ENCODE measurements at places on chromosomes 6 and 20. TPM values are rescaled to one million over a fixed set of nuclear protein-coding genes. Genes with fewer than 3 reads are reported as not detected.

TRDN gene
- 138 TPM for total RNA-seq

DNAAF9 gene
- 9.6 TPM for total RNA-seq

FAM162B gene
- total RNA-seq, result 1.8 TPM

GRCh38 chr6:43831191-43831590 lies 61.2 kb downstream of the VEGFA start:
- H3K4me3 ChIP-seq, result no peak overlapping the region
- H3K36me3 ChIP-seq, result no peaks in the 10 kb centered on the region
- DNase-seq, result no peak
- H3K4me1 ChIP-seq, result peaks cover 30% of the 10 kb centered on the region
- H3K27me3 ChIP-seq, result no peaks in the 10 kb centered on the region

GRCh38 chr6:32188381-32189068 lies 1.5 kb downstream of the PBX2 start:
- no peaks in the 10 kb centered on the region for H3K27me3 ChIP-seq
- H3K4me1 ChIP-seq, result peaks cover 8% of the 10 kb centered on the region
- peak overlapping the region; percentile 88 for H3K4me3 ChIP-seq
- H3K27ac ChIP-seq, result peak overlapping the region; percentile 36

DNA sequence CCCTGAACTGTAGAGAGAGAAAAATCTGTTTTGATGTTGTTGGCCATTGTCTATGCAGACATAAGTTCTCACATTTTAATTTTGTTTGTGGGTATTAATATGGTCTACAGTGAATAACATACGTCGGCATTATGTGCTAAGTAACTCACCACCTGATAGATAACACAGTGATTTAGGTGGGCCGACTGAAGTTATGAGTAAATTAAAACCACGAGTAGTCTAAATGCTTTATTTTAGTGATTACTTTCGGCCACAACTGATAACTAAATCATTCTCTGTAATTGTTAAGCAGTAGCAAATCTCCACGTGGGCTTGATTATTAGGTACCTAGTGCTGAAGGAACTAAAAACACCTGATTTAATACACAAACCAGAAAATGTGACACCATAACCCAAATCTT lies 1.1 kb downstream of the DOP1A start:
- peak overlapping the region; percentile 44 for H3K27ac ChIP-seq
- H3K36me3 ChIP-seq, result no peaks in the 10 kb centered on the region
- peak overlapping the region; percentile 86 for H3K4me3 ChIP-seq

DNA sequence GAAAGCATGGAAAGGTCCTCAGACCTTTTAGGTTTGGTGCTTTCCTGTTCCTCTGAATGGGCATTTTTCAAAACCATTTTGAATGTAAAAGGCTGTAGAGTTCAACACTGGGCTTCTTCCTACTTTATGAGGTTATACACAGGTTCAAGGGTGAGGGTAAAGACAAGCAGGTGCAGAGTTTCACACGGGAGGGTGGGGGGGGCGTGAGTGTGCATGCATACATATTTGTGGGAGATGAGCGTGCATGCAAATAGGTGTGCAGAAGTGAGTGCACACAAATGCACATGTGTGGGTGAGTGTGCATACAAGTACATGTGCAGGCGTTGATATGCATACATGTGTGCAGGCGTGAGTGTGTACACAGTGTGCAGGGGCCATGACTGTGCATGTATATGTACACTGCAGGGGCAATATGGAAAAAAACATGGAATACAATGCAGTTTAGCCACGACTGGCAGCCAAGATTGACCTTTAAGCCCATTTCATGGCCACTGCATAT lies 183.1 kb downstream of the GMPR start:
- no peaks in the 10 kb centered on the region for H3K36me3 ChIP-seq
- peaks cover 2% of the 10 kb centered on the region for H3K4me1 ChIP-seq
- H3K27ac ChIP-seq, result peak overlapping the region; percentile 4
- no peaks in the 10 kb centered on the region for H3K27me3 ChIP-seq
- no peak for DNase-seq
- no peak overlapping the region for H3K4me3 ChIP-seq

GRCh38 chr6:42084889-42085288 lies 34.6 kb downstream of the TAF8 start:
- no peaks in the 10 kb centered on the region for H3K4me1 ChIP-seq
- no peak overlapping the region for H3K27ac ChIP-seq
- no peaks in the 10 kb centered on the region for H3K36me3 ChIP-seq

- H3K4me1 ChIP-seq, result no peaks in the 10 kb centered on the region
- no peaks in the 10 kb centered on the region for H3K36me3 ChIP-seq
- H3K4me3 ChIP-seq, result no peak overlapping the region
- no peak for DNase-seq
Observed at GRCh38 chr6:125340991-125341390, 39.2 kb upstream of the HDDC2 start.

Measured in endodermal cell (in vitro differentiated cells).